ENCODE measurements at places on chromosomes 11 and 22. TPM values are rescaled to one million over a fixed set of nuclear protein-coding genes. Genes with fewer than 3 reads are reported as not detected.

The ARCN1 gene
- 135 TPM for total RNA-seq

GRCh38 chr22:45200860-45201511, 37.3 kb downstream of the NUP50 start:
- no peak for DNase-seq

GRCh38 chr11:92131289-92131865, 93.2 kb upstream of the FAT3 start:
- DNase-seq: no peak

DNA sequence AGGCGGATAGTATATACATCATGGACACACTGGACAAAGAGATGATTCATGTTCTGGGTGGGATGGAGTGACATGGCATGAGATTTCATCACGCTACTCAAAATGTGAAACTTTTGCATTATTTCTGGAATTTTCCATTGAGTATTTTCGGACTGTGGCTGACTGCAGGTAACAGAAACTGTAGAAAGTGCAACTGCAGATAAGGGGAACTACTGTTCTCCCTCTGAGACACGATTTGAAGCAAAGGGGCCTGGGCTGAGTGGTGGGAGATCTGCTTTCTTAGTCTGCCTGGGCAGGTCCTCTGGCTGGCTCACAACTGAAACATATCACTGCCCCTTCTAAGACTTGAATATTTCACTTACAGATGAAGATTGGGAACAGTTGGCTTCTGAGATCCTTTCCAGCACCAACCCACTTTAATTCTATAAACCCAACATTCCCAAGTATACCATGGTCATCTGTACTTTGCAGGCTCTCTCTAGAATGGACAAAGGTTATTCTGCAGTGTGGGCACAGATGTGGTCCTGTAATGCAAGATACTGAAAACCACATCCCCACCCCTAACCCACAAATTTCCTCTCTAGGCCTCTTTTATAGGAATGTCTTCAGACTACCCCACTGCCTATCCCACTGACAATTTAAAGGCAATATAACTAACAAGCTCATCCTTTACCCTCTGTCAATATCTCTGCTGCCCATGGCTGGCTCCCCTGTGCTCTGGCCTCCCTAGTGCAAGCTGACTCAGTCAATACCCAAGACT, 121.1 kb downstream of the KCNC1 start:
- no peak for DNase-seq

The PHF21A gene
- total RNA-seq: 73.0 TPM

DNA sequence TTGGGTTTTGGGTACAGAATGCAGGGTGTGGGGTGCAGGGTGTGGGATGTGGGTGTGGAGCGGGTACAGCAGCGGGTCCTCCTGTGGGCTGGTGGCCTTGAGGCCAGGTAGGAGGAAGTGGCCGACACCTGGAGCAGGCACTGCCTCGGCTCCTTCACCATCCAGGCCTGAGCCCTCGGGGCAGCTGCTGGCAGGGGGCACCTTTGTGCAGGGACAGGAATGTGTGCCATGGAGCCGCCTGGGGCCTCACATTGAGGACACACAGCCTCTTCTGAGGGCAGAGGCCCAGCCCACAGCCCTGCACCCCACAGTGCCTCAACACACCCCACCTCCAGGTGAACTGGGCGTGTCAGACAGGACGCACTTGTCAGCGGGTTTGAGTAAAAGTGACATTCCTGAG, 984.0 kb downstream of the BRD1 start:
- DNase-seq: no peak

GRCh38 chr22:22085702-22086500, 103.3 kb upstream of the TOP3B start:
- no peak for DNase-seq

- DNase-seq: no peak
These were observed 24.7 kb downstream of the DGCR2 start for GRCh38 chr22:19097518-19097917.

DNA sequence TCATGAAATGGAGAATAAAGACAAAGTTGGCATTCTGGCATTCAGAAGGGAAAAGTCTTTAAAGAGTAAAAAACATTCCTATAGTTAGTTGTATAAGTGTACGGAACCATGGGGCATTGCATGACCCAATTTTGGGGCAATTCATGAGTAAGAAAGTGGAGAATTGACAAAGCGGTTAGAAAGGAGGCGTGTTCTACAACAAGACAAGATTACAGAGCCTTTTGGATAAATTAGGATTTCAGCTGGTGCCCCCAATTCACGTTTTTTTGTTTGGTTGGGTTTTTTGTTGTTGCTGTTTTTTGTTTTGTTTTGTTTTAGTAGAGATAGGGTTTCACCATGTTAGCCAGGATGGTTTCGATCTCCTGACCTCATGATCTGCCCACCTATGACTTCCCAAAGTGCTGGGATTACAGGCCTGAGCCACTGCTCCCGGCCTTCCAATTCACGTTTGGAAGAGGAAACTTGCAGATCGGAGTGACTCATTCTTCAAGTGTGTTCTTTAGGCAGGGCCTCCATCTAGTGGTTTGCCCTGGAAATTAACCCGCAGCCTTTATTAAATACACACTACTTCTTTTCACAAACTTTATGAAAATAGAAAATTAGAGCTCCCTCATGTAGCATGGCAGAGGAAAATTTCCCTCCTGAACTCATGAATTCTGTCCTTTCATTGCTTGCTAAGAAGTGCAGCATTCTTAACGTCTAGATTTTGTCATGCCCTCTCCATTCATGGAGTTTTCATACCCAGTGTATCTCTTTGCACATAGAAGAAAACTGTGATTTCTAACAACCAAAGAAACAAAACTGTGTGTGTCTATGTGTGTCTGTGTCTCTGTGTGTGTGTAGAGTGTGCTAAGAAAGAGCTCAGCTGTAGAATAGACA, 118.1 kb downstream of the BBOX1 start:
- no peak for DNase-seq

The MYOD1 gene
- not detected for total RNA-seq

Data from omental fat pad (tissue), 4 donors.